DMS79 treated with DMSO at 0.1 percent for 48 hours (cell line): ENCODE measurements at places on chromosomes 4 and X.

DNA sequence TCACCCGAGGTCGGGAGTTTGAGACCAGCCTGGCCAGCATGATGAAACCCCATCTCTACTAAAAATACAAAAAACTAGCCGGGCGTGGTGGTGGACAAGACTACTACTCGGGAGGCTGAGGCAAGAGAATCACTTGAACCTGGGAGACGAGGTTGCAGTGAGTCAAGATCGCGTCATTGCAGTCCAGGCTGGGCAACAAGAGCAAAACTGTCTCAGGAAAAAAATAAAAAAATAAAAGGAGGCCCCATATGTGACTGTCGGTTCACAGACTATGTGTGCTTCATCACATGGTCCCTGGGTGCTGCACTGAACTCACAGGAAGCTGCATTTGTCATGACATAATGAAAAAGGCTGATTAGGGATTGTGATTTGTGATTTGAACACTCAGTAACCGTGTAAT is 6.4 kb downstream of the TRIML1 start:
- no peak for DNase-seq

GRCh38 chr4:64796581-64796980 is 387.3 kb upstream of the TECRL start:
- DNase-seq = no peak

- no peak for DNase-seq
Measured at GRCh38 chrX:44596277-44596676, 53.6 kb upstream of the FUNDC1 start.

DNA sequence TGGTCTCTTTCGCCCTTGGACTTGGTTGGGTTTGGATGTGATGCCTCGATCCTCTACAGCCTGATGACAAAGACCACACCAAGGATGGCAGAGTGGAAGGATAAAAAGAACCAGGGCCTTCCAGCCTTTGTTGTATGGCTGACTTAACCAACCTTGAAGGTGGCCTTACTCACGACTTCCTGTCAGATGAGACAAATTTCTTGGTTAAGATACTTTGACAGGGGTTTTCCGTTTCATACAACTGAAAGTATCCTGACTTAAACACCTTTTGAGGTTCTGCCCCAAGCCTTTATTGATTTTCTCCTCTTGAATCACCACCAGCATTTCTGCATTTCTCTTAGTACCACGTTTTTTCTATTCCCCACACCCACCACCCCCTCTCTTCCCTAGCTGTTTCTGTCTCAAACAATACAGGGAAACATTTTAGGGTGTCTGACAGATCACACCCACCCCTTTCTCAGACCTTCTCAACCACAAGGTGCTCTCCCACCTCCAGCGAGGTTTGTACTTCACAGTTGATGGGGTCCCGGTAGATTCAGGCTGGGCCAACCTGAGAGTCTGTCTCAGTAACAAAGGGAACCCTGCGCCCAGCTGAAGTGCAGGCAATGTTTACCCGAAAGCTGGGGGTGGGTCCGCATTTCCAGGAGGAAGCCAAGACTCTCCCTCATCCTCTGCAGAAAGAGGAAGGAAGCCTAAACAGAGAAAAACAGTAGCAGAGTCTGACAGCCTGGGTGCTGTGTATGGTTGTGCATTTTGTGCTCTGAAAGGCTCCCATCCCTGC is 5.0 kb upstream of the TSPAN5 start:
- DNase-seq = no peak

GRCh38 chr4:156946516-156947424 is 24.8 kb downstream of the PDGFC start:
- no peak for DNase-seq

GRCh38 chr4:19728773-19729172 is 522.9 kb upstream of the SLIT2 start:
- DNase-seq = no peak

- no peak for DNase-seq
Measured at GRCh38 chr4:17324386-17324830, 187.5 kb downstream of the QDPR start.

GRCh38 chr4:38371391-38371851 is 292.6 kb upstream of the KLF3 start:
- DNase-seq = no peak

DNA sequence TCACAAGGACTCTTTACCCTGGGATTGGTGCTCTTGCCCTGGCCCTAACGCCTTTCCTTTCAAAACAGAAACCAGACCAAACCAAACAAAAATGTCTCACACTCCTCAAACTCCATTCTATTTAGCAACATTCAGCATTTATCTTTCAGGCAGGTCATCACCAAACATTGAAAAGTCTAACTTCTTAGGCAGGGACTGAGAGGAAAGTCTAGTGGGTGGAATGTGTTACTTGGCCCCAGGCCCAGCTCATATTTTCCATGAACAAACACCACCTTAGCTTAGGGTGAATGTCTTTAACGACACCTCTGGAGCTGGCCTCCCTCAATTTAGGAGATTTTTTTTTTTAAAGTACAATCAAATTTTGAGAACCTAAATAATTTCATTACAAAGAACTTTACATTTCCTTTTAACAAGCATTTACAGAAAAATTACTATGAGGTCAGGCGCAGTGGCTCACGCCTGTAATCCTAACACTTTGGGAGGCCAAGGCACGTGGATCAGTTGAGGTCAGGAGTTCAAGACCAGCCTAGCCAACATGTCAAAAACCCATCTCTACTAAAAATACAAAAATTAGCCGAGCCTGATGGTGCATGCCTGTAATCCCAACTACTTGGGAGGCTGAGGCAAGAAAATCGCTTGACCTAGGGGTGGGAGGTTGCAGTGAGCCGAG is 10.2 kb upstream of the N4BP2 start:
- DNase-seq = no peak

DNA sequence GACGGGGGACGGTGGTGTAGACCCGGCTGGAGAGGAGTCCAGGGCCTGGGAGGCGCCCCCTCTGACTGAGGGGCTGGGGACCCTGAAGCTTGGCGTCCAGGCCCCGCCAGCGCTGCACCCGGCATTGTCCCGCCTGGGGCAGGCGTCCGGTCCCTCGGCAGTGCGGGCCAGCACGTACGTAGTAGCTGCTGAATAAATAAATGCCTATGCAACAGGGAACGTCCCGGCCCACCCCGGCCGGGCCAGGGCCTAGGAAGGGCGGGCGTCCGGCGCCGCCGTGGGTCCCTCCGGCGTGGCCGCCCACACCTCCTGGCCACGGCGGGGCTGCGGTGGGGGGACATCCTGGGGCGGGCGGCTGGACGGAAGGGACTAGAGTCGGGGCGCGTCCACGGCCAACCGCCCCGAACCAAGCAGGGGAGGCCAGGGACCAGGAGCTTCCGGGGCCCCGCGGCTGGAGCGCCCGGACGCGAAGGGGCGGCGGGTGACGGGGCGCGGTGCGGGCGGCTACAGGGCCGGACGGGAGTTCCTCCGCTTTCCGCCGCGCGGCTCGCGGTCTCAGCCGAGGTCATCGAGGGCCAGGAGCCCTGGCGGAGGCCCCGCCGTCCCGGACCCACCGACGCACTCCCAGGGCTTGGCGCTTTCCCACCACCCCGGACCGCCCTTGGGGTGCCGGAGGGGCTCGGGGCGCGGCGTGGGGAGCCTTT is 886 bp upstream of the WWC2 start:
- no peak for DNase-seq

DNA sequence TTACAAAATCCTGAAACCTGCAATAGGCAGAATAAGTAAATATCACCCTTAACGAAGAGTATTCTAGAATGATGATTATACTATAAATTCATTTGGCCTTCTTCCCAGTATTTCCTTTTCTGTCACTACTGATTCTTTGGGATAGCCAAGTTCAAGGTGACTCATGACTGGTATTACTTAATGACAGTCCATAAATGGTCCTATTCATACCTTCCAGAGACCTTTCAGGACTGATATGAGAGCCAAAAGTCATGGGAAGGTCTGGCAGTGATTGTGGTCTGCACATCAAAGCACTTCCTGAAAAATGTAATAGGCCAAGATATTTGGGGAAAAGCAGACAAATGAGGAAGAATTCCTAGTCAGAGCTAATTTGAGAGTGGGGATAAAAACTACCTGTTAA is 239.6 kb upstream of the FAM47A start:
- DNase-seq = no peak

DNA sequence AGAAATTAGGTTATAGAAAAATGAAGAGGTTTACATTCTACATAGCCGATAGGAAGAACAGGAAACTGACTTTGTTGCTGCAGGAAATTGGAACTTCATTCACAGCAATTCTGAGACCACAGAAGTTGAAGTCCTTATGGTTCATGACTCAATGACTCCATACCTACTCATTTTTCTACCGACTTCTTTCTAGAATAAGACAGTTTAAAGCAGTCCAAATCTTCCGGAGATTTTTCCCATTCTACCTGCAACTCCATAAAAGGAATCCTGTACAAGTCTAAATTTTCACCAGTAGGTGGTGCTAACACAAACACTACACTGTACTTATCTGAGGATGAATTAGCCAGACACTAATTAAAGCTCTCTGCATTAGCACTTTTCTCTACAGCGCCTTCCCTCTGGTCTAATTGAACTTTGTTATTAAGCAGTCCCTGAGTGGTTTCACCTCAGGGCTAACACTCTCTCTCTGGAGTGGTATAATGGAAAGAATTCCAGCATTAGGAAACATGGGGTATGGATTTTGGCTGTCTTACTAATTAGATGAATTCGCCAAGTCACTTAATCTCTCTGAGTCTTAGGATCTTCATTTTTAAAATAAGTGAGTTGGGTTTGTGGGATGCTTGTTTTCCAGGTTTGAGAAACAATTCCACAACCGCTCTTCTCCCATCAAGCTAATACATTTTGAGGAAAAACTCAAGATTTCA is 167.9 kb downstream of the SMIM20 start:
- no peak for DNase-seq

GRCh38 chr4:144504883-144505282 is 141.1 kb upstream of the HHIP start:
- no peak for DNase-seq

DNA sequence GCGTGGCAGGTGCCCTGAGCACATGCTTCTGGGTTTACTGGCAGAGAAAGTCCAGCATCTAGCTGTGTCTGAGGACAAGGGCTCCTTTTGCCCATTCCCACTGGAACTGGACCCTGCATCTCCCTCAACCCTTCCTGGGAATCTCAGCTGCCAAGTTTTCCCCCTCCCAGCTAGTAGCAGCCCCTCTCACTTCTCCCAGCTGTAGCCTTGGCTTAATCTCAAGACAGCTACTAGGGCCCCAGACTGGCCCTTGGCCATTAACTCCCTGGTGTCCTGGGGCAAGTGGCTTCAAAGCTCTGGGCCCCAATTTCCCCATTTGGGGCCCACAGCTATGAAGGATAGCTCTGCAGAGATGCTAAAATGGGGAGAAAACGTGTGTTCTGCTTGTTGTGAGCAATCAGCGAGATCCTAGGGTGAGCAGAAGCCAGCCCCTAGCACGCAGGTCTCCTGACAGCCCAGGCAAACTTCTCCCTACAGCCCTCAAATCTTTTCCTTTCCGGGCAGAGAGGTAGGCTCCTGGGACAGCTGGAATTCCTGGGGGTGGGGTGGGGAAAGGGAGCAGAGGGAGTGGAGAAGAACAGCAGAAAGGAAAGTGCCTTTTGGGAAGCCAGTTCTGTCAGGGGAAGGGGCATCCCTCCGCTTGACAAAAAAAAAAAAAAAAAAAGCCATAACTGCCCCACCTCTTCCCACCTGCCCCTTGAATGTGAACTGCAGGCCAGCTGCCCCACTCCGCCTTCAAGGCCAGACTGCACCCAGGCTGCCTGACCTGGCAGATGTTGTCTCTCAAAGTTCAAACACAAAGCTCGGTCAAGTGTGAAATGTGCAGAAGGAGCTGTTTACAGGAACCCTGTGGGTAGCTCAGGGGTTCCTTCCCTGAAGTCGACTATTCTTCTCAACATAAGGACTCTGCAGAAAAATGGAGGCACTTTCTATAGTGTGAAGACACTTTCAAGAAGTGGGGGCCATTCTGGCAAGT is 16.6 kb downstream of the FGD1 start:
- DNase-seq = peak; percentile 0

DNA sequence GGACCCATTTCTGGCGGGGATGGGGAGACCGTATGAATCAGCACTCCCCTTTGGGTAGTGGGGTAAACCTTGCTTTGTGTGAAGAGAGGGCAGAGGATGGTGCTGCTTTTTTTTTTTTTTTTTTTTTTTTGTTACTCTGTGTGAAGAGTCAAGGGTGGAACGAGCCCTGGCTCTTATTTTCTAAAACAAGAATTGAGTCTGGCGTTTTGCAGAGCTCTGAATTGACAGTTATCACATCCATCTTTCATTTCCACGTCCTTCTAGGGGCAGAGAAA is 1.2 kb downstream of the SLAIN2 start:
- DNase-seq = no peak

- no peak for DNase-seq
Measured at GRCh38 chrX:122363112-122363795, 820.8 kb upstream of the GRIA3 start.

- DNase-seq = peak; percentile 22
Measured at GRCh38 chrX:104112326-104112951, at the start of gene ZCCHC18. Gene ZCCHC18 (plus strand): TSS chrX:104112523. CDS start chrX:104114112, 1,589 bp downstream.
